ENCODE measurements at places on chromosomes 7 and 10.

- no peak for DNase-seq
These were observed 26.6 kb upstream of the ASCC1 start for GRCh38 chr10:72242675-72243074.

DNA sequence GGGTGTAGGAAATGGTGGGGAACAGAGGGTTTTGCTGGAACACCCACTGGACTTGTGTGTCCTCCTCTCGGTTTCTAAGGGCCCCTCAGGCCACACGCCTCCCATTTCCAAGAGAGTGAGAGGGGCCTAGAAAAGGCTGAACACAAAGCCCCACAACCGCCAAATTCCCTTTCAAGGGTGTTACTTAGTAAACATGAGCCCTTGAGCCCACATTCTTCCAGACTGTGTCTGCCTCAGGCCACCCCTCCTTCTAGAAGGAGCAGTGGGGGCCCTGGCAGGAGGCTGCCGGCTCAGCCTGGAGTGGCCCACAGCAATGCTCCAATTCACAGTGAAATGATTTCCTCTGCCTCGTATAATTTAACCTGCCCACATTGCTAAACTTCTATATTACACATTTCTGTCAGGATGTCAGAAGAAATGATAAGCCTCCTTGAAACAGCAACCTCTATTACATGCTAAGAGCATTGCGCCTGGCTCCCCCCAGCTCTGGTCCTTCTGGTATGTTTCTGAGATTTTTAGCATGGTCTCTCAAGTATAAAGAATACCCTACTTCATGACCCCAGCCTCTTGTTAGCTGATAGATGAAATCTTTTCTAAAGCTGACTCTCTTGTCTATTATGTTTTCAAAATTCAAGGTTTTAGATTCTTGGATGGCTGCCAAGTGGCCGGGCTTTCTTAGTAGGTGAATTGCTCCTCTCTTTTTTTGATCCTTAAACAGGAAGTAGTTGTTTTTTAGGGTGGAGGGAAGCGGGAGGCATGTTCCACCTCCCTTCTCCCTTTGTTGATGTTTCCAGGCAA lies 673.9 kb upstream of the GALNT17 start:
- DNase-seq = no peak

DNA sequence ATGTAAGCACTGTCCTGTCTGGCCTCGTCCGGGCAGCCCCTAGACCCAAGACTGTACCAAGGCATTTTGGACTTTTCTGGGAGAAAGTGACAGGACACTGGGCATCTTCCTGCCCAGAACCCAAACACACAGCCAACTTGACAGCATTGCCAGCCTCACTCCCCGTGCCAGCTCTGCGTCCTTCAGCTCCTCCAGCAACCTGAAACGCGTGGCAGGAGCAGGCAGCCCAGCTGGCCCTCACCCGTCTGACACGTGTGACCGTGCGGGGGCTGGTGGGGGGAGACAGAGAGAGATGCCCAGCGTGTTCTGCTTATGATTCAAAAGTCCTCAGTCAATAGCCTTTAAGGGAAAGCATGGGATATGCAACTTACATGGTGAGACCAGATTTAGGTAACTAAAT lies 50.3 kb upstream of the SLC29A3 start:
- DNase-seq = no peak

GRCh38 chr7:44796504-44797328 lies at the start of gene PPIA:
Gene PPIA, plus strand, starts transcription at chr7:44796681. Its CDS starts 44 bp downstream, at chr7:44796725.
- DNase-seq = peak; percentile 82

- no peak for DNase-seq
These were observed 1010.0 kb downstream of the XPNPEP1 start for GRCh38 chr10:108913300-108913699.

DNA sequence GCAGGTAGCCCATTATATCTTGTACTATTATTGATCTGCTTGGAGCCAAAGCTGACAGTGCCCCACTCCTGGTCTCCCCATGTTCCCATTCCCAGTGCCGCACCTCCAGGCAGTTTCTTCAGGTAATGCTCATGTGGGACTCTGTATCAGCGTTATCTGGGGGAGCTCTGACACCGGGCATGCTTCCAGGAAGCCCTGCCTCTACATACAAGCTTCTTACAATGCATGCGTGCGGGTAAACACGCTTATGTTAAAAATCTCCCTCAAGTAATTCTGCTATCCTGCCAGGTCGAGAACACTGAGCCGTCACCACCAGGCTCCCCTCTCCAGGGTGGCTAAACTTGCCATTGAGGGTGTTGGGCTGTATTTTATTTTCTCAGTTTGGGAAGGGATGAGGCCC lies 61.6 kb upstream of the LBX1 start:
- DNase-seq = no peak

DNA sequence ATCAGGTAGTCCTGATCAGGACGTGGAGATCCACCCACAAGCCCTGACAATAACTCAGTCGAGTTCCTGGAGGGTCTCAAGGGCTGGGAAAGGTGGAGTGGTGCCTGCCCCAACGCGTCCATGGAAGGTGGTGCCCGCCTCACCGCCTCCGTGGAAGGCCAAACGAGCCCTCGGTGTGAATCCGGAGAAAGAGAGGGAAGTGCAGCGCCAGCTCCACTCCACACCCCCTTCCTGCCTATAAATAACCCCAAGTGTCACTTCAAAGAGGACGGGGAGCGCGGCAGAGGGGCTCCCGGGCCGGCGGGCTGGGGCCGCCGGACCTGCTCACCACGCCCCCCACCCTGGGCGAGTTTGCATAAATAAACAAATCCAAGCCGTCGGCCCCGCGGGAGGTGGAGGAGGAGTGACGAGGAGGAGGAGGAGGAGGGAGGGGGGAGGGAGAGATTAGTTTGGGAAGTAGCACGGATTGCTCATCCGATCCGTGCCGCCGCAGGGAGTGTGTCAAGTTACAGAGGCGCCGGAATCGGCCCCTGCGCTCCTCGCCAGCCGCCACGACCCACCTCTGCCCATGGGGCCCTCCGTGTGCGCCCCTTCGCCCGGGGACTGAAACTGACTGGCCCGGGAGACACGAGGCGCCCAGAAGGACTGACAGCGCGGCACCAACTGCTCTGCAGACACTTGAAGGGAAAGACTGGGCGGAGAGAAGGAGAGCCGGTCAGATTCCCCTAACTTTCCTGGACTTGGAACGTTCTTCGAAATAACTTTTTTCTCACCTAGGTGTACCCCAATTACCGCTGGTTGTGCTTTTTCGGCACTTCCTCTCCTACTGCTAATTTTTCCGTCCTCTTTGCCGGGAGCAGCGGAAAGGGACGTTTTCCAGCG lies at the start of gene COL13A1:
COL13A1 (plus strand) TSS at position 473 of the 882 bp plus-strand sequence. CDS start 518 bp downstream, outside the sequence.
- DNase-seq = no peak

GRCh38 chr7:2355705-2356008 lies 1.0 kb downstream of the EIF3B start:
- no peak for DNase-seq

DNA sequence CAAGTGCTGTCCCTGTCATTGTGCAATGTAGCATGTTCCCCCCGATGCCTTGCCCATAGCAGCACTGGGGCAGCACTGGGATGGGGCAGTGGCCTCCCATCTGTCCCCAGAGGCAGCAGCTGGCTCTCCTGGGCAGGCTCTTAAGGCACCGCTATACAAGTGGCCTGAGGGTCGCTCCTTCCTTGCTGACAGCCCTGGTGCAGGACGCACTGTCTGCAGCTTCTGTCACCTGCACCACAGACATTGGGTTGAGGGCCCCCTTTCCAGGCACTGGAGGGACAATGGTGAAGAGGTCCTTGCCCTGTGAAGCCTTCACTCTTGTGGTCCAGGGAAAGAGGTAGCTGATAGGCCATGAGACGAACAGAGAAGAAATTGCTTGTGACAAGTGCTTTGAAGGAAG lies 10.6 kb downstream of the CPSF4 start:
- no peak for DNase-seq

DNA sequence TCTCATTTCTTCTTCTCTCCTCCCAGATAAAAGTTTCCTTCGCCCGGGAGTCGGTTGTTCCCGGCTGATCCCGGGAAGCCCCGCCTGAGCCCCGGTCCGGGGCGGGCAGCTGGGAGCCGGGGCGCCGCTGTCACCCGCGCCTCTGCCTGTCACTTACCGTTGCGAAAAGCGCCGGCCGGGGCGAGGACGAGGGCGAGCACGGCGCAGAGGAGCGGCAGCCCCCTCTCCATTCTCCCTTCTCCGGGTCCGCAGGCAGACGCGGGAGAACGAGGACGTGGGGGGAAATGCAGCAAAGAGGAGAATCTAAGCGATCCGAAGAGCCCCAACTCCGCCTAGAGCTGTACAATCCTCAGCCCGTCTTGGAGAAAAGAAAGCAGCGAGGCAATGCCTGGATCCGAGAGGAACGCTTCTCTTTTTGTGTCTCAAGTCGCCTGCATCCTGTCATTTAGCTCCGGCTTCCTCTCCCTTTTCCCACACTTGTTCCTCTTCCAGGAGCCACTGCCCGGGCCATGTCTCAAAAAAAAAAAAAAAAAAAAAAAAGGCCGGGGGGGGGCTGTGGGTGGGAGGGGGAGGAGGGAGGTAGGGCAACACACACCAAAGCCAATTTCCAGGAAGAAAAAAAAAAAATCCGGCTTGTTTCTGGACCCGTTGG lies at the start of gene NRP1:
NRP1 (minus strand) TSS at position 515 of the 652 bp plus-strand sequence; CDS start at position 230, 285 bp downstream.
- no peak for DNase-seq

GRCh38 chr10:68550747-68551411 lies 9.3 kb upstream of the TET1 start:
- peak; percentile 42 for DNase-seq

DNA sequence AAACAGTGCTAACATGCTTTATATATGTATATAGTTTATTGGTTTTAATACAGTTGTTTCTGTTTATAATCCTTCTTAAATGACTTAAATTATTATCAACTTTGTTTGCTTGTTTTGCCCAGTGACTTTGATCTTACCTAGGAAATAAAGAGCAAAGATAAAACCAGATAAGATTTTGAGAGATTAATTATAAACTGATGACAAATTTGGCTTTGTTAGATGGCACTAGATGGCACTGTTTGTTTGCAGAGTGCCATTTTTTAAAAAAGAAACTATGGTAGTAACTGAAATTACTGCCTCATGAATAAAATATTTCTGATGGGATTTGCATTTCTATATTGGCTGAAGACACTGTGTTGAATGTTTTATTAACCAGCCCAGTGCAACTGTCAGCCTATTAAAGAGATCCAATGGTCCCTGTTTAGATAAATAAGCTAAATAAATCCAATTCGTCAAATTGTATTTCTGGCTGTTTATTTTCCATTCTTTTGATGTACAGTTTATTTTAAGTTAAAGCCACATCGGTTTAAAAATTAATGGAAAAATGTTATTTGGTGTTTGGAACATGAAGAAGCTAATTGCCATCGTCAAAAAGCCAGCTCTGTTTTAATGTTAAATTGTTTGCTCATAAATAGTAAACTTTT lies 28.7 kb downstream of the VTI1A start:
- DNase-seq = no peak

- DNase-seq = peak; percentile 83
These were observed 4.3 kb downstream of the NOC3L start for GRCh38 chr10:94358480-94358879.

GRCh38 chr7:112081778-112082177 lies 124.4 kb downstream of the DOCK4 start:
- DNase-seq = no peak

DNA sequence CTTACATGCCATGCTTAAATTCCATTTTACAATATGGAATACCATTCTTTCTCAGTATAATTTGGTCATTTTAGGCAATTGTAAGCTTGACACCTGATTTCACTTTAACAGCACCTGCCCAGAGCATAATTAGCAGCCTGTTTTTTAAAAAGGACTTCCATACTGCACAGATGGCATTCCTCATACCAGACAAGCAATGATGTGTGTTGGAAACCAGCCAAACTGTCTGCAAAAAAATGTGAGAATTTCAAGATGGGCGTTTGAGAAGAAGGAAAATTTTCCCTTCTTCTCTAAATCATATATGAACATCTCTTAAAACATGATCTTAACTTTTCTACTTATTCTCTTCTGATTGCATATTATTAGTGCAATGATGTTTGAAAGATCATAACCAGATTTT lies 40.4 kb upstream of the AGMO start:
- DNase-seq = peak; percentile 10

- DNase-seq = peak; percentile 89
These were observed 79.8 kb downstream of the ABI1 start for GRCh38 chr10:26780793-26781601.

All from kidney epithelial cell (primary cell).